H9 (cell line): ENCODE measurements at places on chromosomes 3 and 15. TPM values are rescaled to one million over a fixed set of nuclear protein-coding genes. Genes with fewer than 3 reads are reported as not detected.

DNA sequence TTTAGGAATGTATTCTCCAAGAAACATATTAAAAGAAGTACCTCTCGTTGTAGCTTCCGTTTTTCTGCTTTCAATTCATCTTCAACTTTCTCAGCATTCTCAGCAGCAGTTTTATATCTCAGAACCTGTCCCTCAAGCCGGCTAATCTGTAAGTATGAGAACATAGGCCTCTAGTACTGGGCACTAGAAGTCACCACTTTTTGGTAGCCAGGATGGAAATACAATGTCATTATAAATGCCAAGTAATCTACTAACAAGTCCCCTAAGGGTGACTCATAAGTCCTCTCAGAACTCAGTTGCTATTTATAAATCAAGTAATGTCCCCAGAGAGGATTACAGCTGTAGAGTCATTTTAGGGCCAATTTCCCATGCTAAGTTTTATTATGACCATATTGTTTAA is 61.1 kb downstream of the MLH1 start:
- no peaks in the 10 kb centered on the region for H3K4me1 ChIP-seq
- no peaks in the 10 kb centered on the region for H3K27me3 ChIP-seq

GRCh38 chr15:82231842-82232241 is 30.7 kb downstream of the EFL1 start:
- no peak overlapping the region for H3K27ac ChIP-seq
- H3K27me3 ChIP-seq, result no peaks in the 10 kb centered on the region
- DNase-seq, result no peak
- no peaks in the 10 kb centered on the region; the same call in 1 of the 3 replicates for H3K36me3 ChIP-seq

- H3K4me3 ChIP-seq, result no peak overlapping the region
- no peaks in the 10 kb centered on the region for H3K27me3 ChIP-seq
- peaks cover 5% of the 10 kb centered on the region; the same call in 2 of the 3 replicates for H3K36me3 ChIP-seq
- H3K27ac ChIP-seq, result no peak overlapping the region
Observed at GRCh38 chr3:119880966-119881365, 99.1 kb downstream of the NR1I2 start.

DNA sequence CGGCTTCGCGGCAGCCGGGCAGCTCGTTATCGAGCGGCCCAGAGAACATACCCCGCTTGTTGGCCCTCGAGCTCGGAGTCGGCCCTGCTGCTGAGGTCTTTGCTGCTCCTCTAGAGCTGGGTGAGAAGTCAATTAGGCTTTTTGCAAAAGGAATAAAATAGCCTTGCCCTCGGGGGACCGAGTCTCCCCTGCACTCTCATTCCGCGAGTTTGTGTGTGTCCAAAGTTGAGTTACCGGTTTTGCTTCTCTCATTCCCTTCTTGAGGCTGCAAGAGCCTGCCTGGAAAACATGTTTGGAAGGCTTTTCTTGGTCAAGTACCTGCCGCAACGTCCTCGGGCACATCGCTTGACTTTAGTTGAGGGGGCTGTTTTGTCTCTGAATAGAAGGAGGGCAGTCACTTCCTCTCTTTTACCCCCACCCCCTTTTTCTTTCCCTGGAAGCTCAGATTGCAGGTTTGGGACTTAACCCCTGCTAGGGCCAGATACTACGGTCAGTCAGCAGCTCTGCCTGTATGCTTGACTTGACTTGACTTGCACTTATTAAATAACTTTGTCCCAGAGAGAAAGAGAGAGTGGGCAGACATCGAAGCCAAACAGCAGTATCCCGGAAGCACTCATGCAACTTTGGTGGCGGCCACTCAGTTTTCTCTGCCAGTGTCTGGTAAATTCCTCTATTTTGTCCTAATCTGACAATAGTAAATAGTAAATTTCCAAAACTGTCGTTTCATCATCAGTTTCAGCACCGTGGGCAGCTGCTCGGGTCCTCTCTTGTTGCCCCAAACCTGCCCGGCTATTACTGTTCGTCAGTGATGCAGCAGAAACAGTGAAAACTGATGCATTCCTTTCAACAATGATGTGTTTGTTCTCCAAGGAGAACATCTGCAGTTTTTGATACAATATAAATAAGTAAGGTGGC is 609 bp downstream of the RNF13 start:
- peak overlapping the region; percentile 27 for H3K27ac ChIP-seq
- peak overlapping the region; percentile 94 for H3K4me3 ChIP-seq
- H3K27me3 ChIP-seq, result no peaks in the 10 kb centered on the region
- no peaks in the 10 kb centered on the region for H3K36me3 ChIP-seq

- H3K4me3 ChIP-seq, result no peak overlapping the region
- H3K4me1 ChIP-seq, result peaks cover 2% of the 10 kb centered on the region; the same call in 1 of the 2 replicates
Observed at GRCh38 chr3:130826516-130827182, 67.2 kb upstream of the ATP2C1 start.

GRCh38 chr3:16884748-16885592 is at the start of gene PLCL2:
Gene PLCL2, plus strand, starts transcription at chr3:16884955. Its CDS starts 85 bp downstream, at chr3:16885040.
- 0 out of 2 replicates have a peak, but pooled peaks cover 2% of the 10 kb centered on the region for H3K4me1 ChIP-seq
- peaks cover 10% of the 10 kb centered on the region; the same call in 1 of the 2 replicates for H3K27me3 ChIP-seq
- peak within 1 kb of the TSS; percentile 86 for H3K4me3 ChIP-seq
- no peak within 1 kb of the TSS for H3K27ac ChIP-seq
- H3K36me3 ChIP-seq, result no peaks in the 10 kb centered on the region

RASGRF1 gene
- 0.33 and 0.48 TPM in 2 replicates for total RNA-seq
